Ovary (tissue), 10 donors: ENCODE measurements at places on chromosomes 7 and 10.

GRCh38 chr7:82755705-82756551 is 312.4 kb upstream of the CACNA2D1 start:
- no peak for DNase-seq

DNA sequence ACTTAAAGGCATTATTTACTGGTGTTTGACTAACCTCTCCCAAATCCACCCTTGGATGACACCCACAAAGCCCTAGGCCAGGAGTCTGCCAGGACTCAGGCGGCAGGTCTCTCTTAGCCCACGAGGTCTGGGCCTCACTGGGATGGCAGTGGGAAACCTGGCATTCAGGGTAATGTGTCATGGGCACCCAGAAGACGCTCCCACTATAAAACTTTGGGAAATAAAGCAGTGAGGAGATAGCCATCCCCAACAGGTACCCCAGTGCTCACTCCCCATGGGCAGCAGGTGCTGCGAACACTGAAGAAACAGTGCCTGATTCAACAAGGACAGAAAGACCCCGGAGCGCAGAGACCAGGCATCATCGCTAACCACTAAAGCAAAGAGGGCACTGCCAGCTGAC is 14.4 kb upstream of the PTPRN2 start:
- no peak for DNase-seq

GRCh38 chr10:6014241-6014761 is 37.0 kb upstream of the IL15RA start:
- no peak for DNase-seq

- DNase-seq: no peak
These were observed 91.3 kb downstream of the KIAA1549 start for GRCh38 chr7:138889582-138890498.

DNA sequence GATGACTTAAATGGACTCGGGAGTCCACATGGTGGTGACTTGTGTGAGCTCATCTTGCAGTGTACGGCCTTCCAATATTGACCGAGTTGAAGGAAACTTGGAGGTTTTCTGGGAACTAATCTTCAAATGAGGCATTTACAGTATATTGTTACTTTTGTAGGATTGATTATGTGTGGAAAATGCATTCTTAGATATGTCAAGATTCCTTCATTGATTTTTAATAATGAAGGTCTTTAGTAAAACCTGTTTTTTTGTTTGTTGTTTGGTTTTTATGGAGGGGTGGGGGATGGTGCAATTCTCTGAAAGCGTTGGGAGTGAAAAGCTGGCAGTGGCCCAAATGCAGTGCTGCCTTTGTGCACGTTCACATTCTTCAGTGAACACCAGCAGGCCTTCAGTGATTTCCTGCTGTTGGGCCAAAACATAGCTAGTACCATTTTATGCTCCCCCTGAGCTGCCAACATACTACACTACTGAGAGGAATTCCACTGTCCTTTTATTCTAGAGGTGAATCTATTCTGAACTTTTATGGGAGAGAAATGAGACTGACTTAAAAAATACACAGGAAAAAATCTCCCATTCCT is 50.4 kb downstream of the CCNY start:
- DNase-seq: no peak

DNA sequence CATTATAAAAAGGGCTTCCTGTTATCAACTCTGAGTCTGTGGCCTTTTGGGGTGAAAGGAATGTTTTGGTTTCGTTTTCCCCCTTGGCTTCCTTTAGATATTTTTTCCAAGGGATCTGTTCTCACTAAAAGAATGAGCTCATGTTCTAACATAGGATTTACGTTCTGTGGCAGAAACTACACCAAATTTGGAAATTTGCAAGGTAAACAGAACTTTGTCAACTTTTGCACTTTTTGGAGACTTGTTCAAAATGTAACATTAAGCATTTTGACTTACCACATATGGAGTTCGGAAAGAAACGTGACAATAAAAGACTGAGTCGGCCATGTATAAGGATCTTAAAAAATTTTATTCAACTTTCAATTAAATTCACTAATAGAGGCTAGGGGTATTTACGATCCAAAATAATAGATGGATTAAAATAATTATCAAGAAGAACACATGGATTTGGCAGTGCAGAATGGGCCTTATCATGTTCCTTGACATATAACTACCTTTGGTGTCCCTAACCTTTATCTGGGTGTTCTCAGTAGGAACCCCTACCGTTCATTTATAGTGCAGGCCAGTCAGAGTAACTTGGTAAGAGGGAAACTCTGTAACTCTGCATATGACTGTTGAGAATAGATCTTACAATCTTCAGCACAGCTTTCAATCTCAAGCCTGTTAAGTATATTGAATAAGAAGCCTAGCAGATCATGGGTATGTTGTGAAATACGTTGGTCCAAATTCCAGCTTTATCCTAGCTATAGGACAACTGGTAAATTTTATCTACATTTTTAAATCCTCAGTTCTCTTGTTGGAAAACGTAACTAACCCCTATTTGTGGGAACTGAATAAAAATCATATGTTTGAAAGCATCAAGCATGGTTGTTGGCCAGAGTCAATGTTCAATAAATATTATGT is 11.8 kb downstream of the CPED1 start:
- DNase-seq: no peak

GRCh38 chr7:24817339-24817738 is 60.1 kb upstream of the GSDME start:
- no peak for DNase-seq

DNA sequence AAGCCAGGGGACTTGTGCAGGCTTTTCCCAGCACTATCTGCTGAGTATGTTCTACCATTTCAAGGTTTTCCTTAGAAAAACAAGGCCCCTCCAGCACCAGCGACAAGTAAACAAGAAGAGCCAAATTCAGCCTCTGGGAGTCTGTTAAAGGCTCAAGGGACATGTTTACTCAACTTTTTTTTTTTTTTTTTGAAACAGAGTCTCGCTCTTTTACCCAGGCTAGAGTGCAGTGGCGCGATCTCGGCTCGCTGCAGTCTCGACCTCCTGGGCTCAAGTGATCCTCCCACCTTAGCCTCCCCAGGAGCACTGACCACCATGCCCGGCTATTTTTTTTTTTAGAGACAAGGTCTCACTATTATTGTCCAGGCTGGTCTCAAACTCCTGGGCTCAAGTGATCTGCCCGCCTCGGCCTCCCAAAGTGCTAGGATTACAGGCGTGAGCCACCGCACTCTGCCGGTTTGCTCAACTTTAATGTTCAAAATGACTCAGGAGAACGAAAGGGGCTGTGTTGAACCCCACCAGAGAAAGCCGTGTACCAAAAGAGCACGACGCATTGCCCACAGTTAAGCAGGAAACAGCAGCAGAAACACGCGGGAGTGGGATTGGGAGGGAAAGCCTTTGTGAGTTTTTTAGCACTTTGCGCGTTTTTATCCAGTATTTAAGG is 772 bp downstream of the PRDX3 start:
- DNase-seq: no peak

- DNase-seq: no peak
These were observed 34.0 kb downstream of the CYTH3 start for GRCh38 chr7:6238309-6238925.

- DNase-seq: no peak
These were observed 637 bp downstream of the MICU1 start for GRCh38 chr10:72625276-72625607.

DNA sequence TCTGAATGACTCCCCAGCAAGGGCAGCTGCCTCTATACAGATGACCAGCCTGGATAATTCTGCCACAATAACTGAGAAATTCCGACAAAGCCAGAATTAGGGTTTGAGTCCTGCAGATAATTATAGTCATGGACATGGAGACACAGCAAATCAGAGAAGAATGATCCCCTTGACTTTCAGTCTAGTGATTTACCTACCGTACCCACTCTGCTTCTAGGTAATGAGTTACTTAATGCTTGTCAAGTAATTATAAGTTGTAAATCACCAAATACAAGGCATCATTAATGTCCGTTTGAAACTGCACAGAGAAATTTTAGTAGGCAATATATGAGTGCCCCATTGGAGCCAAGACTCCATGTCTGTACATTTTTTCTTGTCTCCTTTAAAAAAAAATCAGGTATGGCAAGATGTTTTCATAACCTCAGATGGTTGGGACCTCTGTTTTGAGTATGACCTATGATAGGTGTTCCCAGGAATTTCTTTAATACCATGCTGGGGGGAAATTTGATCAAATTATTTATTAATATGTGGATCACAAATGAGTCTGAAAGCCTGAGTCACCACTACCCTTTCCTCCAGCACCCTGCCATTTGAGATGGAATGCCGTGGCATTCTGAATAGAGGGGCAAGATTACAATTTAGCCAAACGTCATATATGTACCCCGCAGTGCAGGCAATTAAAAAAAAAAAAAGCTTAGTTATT is 5.5 kb upstream of the ARID5B start:
- DNase-seq: no peak

- no peak for DNase-seq
These were observed 160.9 kb downstream of the LRRC4 start for GRCh38 chr7:127870231-127870907.

DNA sequence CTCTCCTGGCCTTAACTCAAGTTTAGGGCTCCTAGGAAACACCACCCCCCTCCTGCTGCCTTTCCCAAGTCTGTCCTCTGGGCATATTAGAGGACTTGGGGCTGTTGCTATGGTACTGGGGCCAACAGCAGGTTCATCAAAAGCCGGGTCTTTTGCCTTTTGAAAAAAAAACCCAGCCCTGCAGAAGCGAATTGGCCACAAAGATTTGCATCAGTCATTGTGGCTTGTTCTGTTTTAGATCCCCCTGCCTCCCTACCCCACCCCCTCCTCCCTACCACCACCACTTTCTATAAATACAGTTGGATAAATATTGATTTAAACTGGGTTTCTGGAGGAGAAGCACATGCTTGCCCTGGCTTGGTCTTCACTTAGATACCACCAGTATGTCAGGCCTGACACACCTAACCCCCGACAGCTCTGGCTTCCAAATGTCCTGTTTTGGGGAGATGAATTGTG is 7.0 kb downstream of the MXI1 start:
- DNase-seq: no peak

DNA sequence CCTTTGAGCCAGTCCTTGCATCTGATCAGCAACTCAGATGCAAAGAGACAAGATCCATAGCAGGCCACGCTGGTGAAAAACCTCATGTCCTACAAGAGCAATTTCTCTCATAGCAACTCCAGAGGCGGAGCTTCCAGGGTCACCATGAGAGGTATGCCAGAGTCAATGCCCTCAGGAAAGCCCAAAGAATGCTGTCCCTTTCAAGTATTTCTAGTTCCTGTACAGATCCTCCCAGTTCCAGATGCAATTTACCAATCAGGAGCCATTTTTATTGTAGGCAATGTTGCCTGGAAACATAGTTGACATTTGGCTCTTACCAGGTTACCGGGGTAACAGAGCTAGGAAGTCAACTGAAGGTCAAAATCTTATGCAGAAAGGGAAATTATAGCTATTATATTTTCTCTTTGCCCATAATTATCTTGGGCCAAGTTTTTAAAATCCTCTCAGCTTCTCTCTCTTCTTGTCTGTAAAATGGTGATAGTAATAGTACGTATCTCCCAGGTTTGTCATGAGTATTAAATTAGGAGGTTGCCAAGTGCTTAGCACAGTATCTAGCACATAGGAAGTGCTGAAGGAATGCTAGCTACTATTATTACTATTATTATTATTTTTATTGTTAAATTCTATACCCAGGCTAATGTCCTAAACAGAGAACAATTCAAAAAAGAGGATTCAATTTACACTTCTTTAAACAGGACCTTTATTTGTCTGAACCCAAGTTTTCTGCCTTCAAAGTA is 46.3 kb upstream of the TM9SF3 start:
- no peak for DNase-seq

GRCh38 chr7:17069146-17069545 is 187.4 kb upstream of the AGR3 start:
- no peak for DNase-seq

DNA sequence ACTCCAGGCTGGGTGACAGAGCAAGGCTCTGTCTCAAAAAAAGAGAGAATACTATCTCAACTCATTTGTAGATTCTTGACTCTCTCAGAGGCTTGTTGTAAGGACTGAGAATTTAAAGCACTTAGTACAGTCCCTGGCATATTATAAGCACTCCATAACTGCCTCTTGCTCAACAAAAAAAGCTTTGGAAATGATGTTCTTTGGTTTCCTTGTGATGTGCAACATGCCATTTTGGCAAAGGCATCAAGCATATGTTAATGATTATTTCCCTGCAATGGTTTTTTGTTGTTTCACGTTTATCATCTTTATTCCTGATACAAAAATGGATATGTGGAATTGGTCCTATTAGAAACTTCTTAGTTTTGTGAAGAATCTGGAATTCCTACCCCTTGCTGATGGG is 15.7 kb downstream of the NOLC1 start:
- no peak for DNase-seq

- peak; percentile 71 for DNase-seq
These were observed 86.6 kb downstream of the STRA8 start for GRCh38 chr7:135320268-135320667.

- DNase-seq: no peak
These were observed 30.2 kb upstream of the LEP start for GRCh38 chr7:128210590-128211570.

DNA sequence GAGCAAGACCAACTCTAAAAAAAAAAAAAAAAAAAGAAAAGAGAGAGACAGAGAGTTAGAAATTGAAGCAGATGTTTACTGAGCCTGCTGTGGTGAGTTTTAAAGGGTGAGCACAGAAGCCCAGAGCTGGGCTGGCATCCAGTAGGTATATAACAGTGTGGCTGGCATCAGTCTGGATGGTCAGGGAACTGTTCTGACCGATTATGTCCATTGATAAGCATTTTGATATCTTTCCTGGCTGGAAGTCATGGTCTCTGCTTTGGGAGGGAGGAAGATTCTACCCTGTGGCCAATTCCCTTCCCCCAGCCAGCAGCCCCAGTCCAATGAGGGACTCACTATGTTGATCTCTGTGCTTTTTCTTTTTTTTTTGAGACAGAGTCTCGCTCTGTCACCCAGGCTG is 65.2 kb upstream of the PODXL start:
- DNase-seq: no peak

GRCh38 chr7:75966190-75966961 is 28.0 kb downstream of the TMEM120A start:
- DNase-seq: peak; percentile 59

DNA sequence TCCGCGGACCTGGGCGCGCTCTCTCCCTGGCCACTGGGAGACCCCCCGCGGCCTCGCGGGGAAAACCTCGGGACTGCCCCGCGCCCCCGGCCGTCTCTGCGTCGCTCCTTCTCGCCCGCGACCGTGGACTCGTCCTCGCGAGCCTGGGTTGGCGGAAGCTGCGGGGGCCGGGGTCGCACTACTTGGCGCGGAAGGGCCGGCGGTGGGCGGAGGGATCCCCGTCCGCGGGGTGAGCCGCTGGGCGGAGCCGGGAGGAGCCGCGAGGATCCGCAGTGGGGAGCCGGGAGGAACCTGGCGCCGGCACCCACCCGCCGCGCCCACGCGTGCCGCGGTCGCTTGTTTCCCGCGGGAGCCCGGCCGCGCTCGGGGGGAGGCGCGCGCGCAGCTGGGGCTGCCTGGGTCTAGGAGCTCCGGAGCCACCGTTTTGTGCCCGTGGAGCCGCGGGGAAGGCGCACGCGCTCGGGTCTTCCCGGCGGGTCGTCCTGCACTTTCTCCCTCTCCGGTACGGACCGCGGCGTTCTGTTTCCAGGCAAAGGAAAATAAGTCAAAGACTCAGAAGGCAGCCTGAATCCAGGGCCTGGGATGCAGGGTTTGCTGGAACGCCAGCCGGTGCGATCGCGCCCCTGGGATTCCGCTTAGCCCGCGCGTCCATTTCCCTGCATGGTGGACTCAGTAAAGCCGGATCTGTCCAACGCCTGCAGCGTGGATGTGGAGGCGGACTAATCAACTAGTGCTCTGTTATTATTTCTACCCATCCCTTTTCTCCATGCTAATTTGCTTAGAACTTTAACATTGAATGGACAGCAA is 28.7 kb upstream of the KMT2C start:
- peak; percentile 91 for DNase-seq

GRCh38 chr10:78288663-78289062 is 255.0 kb downstream of the RPS24 start:
- no peak for DNase-seq
